ENCODE measurements at places on chromosomes 12 and 14.

- no peak for DNase-seq
Observed at GRCh38 chr12:106416273-106416672, 58.7 kb downstream of the POLR3B start.

DNA sequence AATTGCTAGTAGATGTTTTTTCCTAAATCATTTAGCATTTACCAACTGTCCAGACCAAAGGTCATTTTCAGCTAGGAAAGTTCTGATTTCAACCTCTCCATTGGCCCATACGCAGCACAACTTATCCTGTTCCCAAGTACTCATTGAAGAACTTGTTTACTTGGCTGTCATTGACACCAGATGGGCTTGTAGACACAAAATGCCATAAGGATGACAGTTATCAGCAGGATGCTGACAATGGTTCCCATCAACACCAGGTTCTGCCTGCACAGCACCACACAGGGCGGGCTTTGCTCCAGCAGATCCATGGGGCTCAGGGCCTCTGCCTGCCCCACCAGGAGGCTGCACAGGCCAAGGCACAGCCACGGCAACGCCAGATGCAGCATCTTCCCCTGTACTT lies 36.5 kb upstream of the TMPRSS12 start:
- no peak for DNase-seq

- DNase-seq, result no peak
Observed at GRCh38 chr12:123269395-123269892, 2.2 kb downstream of the CDK2AP1 start.

- no peak for DNase-seq
Observed at GRCh38 chr12:93784339-93785086, 107.3 kb downstream of the CRADD start.

- no peak for DNase-seq
Observed at GRCh38 chr12:117333331-117333881, 28.0 kb downstream of the NOS1 start.

GRCh38 chr14:33539918-33540357 lies 410.9 kb downstream of the EGLN3 start:
- DNase-seq, result no peak

DNA sequence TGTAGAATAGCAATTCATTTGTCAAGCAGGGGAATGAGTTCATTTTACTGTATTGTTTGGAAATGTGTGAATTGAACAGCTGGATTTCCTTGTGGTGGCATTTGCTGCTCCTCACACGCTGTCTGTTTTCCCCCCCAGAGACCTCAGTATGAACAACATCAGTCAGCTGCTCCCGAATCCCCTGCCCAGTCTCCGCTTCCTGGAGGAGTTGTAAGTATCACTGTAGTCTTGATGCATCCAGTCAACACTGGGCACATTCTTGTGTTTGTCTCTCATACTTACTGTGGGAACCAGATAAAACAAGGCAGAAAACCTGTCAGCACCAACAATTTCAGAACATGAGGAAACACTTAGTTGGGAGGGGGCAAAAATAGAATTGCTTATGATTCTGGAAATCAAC lies 64.9 kb downstream of the LGR5 start:
- no peak for DNase-seq

DNA sequence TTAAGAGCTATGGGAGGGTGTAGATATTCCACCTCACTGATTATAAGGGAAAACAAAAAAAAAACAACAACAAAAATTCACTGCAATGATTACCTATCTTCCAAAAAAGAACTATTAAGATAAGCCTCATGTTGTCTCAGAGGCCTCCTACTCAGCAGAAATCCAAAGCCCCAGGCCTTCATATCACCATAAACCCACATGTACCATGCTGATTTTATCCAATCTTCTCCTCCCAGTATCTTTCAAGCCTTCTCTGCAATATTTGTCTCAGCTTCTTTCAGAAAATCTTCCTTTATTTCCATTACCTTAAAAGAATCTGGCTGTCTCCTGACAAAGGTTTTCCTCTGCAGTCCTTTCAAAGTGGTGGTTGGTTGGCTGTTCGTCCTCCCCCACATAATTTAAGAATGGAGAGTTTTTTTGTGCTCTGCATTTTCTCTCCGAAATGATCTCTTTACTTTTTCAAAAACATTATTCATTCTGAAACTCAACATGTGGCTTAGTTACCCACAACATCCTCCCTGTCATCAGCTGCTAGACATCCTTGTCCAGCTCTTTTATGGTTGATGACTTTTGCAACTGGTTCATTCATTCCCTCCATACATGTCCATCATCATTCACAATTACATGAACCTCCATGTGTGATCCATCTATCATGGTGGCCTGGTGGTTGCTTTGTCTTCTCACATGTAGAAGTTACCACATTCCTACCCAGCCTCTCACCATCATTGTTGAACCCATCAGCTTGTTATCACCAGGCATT lies 2.9 kb upstream of the EPYC start:
- no peak for DNase-seq

GRCh38 chr12:53924521-53925405 lies 13.9 kb upstream of the HOXC13 start:
- DNase-seq, result no peak

- no peak for DNase-seq
Observed at GRCh38 chr12:59874781-59875180, 279.0 kb downstream of the SLC16A7 start.

DNA sequence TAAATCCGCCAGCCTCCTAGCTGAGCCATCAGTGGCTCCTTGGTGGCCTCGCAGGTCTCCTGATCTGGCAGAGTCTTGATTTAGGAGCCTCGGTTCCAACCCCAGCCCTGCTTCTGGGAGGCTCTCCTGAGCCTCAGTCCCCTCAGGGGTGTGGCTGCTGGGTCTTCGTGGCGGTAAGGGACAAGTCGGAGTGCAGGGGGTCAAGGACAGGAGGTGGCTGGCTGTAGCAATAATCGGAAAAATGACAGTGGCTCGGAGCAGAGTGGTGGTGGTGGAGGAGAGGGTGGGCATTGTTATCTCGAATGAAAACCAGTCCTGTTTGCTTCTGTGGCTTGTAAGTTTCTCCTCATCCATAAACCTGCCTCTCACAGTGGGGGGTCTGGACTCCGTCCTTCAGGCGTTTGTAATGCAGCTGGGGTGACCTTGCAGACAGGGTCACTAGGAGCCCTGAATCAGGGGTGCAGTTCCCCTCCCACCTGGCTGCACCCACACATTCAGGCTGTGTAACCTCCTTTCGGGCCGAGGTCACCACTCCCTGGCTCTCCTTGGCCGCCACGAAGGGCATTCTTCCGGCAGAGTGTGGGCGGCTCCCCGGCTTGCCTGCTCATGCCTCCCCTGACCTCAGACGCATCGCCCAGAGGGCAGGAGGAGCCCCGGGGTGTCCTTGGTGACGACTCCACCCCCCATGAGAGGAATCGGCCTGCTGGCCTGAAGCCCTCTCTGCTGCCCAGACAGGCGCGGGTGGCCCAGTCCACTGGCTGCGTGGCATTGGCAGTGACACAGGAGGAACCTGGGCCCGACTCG lies 8.1 kb downstream of the BCL7A start:
- no peak for DNase-seq

GRCh38 chr14:96162265-96162664 lies 42.4 kb upstream of the BDKRB2 start:
- no peak for DNase-seq

GRCh38 chr12:76674669-76675315 lies 89.1 kb upstream of the ZDHHC17 start:
- DNase-seq, result no peak

DNA sequence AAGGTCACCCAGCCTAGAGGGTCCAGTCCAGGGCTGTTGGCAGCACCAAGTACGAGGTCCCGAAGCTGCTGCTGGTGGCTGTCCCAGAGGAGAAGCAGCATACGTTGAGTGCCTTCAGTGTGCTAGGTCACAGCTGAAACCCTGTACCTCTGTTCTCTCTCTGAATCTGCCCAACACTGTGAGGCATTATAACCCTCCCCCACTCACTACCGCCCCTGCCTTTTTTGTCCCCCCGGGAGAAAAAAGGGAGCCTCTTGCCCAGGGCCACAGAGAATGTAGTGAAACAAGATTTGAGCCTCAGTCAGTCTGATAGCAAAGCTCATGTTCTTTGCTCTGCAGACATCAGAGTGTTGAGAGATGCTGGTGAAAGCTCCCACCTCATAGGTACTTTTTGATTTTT lies 53.4 kb downstream of the PPP2R5C start:
- no peak for DNase-seq

DNA sequence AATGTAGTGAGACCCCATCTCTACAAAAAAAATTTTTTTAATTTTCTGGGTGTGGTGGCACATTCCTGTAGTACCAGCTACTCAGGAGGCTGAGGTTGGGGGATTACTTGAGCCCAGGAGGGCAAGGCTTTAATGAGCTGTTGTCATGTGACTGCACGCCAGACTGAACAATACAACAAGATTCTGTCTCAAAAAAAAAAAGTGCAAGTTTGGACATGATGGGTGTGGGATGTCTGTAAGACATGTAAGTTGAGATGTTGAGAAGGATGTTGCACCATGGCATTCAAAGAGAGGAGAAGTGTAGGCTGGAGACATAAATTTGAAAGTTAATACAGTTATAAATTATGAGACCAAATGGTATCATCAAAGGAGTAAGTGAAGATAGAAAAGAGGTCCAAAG lies 23.5 kb downstream of the YEATS4 start:
- no peak for DNase-seq

DNA sequence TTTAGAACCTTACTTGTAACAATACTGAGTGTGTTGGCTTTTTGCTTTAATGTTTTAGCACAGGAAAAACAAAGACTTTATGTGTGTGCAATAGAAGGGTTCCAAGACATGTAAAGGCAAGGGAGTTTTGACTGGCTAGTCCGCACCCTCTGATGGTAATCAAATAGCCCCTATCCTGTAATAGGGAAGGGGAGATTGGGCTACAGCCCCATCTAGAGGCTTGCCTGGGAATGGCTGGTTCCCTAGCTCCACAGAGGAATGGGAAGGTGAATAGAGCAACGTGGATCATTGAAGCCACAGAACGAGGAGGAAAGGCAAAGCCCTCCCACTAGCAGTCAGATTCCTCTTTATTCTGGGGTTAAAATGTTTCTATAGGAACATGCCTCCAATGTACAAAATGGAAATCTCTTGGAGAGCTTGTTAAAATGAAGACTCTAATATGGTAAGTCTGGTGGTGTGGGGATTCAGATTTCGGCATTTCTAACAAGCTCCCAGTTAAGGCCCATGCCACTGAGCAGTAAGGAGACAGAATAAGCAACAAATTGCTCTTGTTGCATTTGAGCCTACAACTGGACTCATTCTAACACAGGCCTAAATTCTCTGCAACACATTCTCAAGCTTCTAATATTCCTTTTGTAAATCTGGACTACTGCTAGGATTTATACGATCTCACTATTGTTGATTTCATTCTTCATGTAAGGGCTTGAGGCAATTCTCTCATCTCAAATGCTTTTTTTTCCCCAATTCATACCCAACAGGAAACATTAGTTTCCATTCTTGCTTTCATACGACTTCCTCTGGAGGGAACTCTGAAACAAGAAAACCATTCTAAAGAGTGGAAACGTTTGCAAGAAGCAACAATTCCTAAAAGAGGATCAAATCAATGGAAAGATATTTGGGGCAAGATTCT lies 57.1 kb downstream of the NIN start:
- DNase-seq, result no peak

- DNase-seq, result no peak
Observed at GRCh38 chr12:93896427-93896826, 219.3 kb downstream of the CRADD start.

GRCh38 chr14:22168092-22168955 lies 420.7 kb downstream of the DAD1 start:
- DNase-seq, result no peak

- no peak for DNase-seq
Observed at GRCh38 chr12:89947437-89948270, 239.0 kb upstream of the ATP2B1 start.

- peak; percentile 9 for DNase-seq
Observed at GRCh38 chr12:96907671-96908422, 790 bp downstream of the NEDD1 start.

DNA sequence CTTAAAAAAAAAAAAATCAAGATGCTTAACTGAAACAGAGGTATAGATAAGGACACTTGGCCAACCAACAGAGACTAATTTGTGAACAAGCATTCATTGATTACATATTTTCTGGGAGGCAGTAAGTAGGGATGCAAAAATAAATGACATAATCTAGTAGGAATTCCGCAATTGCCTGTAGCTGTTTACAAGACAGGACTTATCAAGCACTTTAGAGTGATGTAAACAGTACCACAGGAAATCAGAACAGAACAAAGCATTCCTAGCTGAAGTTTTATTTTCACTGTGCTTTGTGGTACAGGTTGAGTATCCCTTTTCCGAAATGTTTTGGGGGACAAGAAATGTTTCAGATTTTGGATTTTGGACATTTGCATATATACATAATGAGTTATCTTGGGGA lies 68.2 kb upstream of the FGD4 start:
- no peak for DNase-seq

GRCh38 chr12:480831-481816 lies 21.4 kb downstream of the B4GALNT3 start:
- DNase-seq, result no peak

DNA sequence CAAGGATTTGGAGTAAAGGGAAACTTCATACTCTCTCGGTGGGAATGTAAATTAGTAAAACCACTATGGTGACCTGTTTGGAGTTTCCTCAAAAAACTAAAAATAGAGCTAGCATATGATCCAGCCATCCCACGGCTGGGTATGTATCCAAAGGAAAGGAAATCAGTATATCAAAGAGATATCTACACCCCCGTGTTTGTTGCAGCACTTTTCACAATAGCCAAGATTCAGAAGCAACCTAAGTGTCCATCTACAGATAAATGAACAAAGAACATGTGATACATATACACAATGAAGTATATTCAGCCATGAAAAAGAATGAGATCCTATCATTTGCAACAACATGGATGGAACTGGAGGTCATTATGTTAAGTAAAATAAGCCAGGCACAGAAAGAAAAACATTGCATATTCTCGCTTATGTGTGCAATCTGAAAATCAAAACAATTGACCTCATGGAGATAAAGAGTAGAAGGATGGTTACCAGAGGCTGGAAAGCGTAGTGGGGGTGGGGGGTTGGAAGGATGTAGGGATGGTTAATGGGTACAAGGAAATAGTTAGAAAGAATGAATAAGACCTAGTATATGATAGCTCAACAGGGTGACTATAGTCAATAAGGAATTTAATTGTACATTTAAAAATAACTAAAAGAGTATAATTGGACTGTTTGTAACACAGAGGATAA lies 468.0 kb downstream of the BCAT1 start:
- no peak for DNase-seq

DNA sequence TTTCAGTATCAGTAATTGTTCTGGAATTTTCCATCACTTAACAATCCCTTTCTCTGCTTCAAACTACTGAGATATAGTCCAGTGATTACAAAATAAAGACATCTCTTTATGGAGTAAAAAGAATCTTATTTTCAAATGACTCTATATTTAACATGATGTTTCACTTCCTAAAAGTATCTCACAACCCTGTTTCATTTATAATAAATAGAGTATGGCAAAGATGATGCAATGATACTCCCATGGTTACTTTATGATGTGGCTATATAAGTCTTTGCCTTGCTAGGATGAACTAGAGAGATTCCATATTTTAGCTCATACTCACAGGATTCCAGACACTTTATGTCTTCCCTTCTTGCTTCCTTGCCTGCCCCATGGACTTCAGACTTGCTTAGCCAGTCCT lies 953.5 kb upstream of the MDGA2 start:
- no peak for DNase-seq

- no peak for DNase-seq
Observed at GRCh38 chr12:31440134-31440533, 114.2 kb upstream of the SINHCAF start.
